ENCODE measurements at places on chromosomes 16 and 17.

GRCh38 chr17:44382917-44383316, 6.5 kb downstream of the ITGA2B start:
- no peak for DNase-seq
- H3K36me3 ChIP-seq = no peaks in the 10 kb centered on the region
- H3K4me1 ChIP-seq = peaks cover 10% of the 10 kb centered on the region
- peaks cover 37% of the 10 kb centered on the region for H3K27me3 ChIP-seq
- no peak overlapping the region for H3K4me3 ChIP-seq

- H3K27me3 ChIP-seq = no peaks in the 10 kb centered on the region
- peak overlapping the region; percentile 91 for H3K27ac ChIP-seq
- H3K4me3 ChIP-seq = no peak overlapping the region
- DNase-seq = no peak
Measured at GRCh38 chr17:76152591-76152990, 11.5 kb upstream of the FOXJ1 start.

GRCh38 chr17:78722246-78722761, 59.8 kb downstream of the CYTH1 start:
- no peak for DNase-seq
- H3K27me3 ChIP-seq = no peaks in the 10 kb centered on the region
- H3K4me3 ChIP-seq = no peak overlapping the region

GRCh38 chr17:7846765-7847661, 7.9 kb upstream of the TMEM88 start:
- no peak for DNase-seq
- H3K27ac ChIP-seq = peak overlapping the region; percentile 31
- peaks cover 34% of the 10 kb centered on the region for H3K4me1 ChIP-seq
- H3K27me3 ChIP-seq = no peaks in the 10 kb centered on the region
- peaks cover 6% of the 10 kb centered on the region for H3K36me3 ChIP-seq

GRCh38 chr17:72706396-72706981, 386.0 kb downstream of the SLC39A11 start:
- DNase-seq = no peak
- no peak overlapping the region for H3K4me3 ChIP-seq
- no peaks in the 10 kb centered on the region for H3K27me3 ChIP-seq

DNA sequence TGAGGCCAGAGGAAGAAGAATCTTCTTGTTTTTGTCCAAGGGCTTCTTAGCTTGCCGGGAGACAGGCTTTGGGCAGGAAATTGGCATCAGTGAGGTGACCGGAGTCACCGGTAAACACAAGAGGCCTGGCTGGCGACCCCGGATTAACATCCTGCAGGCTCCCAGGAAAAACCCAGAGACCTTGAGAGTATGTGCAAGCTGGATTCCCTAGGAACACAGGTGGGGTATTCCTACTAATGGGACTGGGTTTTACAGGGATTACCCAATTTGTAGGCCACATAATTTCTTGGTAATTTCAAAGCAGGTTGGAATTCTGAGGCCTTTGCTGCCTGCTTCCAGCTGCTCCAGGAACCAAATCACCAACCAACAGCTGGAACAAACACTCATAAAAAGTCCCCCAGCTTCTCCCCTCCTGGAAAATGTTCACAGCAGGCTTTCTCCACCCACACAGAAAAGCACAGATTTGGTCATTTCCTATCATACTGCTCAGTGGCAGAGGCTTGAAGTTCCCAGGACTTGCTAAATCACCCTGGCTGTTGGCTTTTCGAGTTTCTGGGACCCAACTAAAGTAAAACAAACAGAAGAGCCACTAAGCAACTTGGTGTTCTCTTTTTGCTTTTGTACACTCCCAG, 258.8 kb downstream of the IRF8 start:
- DNase-seq = no peak
- H3K36me3 ChIP-seq = peaks cover 1% of the 10 kb centered on the region
- peaks cover 12% of the 10 kb centered on the region for H3K27me3 ChIP-seq
- no peak overlapping the region for H3K4me3 ChIP-seq
- H3K4me1 ChIP-seq = peaks cover 2% of the 10 kb centered on the region
- no peak overlapping the region for H3K27ac ChIP-seq

GRCh38 chr16:65289022-65289421, 167.2 kb upstream of the CDH11 start:
- no peak overlapping the region for H3K27ac ChIP-seq
- no peaks in the 10 kb centered on the region for H3K27me3 ChIP-seq
- DNase-seq = no peak
- H3K4me1 ChIP-seq = no peaks in the 10 kb centered on the region

GRCh38 chr16:83021746-83022145, 395.0 kb downstream of the CDH13 start:
- DNase-seq = no peak
- no peaks in the 10 kb centered on the region for H3K27me3 ChIP-seq
- no peak overlapping the region for H3K4me3 ChIP-seq
- H3K4me1 ChIP-seq = no peaks in the 10 kb centered on the region
- H3K27ac ChIP-seq = no peak overlapping the region
- H3K36me3 ChIP-seq = no peaks in the 10 kb centered on the region

GRCh38 chr16:67883872-67884261, 818 bp upstream of the NRN1L start:
- no peaks in the 10 kb centered on the region for H3K27me3 ChIP-seq
- H3K27ac ChIP-seq = no peak overlapping the region
- DNase-seq = peak; percentile 69
- no peak overlapping the region for H3K4me3 ChIP-seq

- H3K27me3 ChIP-seq = no peaks in the 10 kb centered on the region
- H3K27ac ChIP-seq = peak overlapping the region; percentile 93
- no peak for DNase-seq
- peaks cover 12% of the 10 kb centered on the region for H3K36me3 ChIP-seq
Measured at GRCh38 chr16:67845291-67846062, 1.3 kb upstream of the NUTF2 start.

GRCh38 chr17:66720027-66720426, 114.9 kb upstream of the CACNG5 start:
- H3K27me3 ChIP-seq = no peaks in the 10 kb centered on the region
- peaks cover 18% of the 10 kb centered on the region for H3K36me3 ChIP-seq

GRCh38 chr16:66427871-66428681, 981 bp downstream of the BEAN1 start:
- no peak overlapping the region for H3K27ac ChIP-seq
- H3K36me3 ChIP-seq = no peaks in the 10 kb centered on the region
- DNase-seq = no peak

- no peak for DNase-seq
- H3K36me3 ChIP-seq = peaks cover 33% of the 10 kb centered on the region
- peaks cover 23% of the 10 kb centered on the region for H3K4me1 ChIP-seq
Measured at GRCh38 chr16:27390151-27390550, 11.8 kb upstream of the IL21R start.

DNA sequence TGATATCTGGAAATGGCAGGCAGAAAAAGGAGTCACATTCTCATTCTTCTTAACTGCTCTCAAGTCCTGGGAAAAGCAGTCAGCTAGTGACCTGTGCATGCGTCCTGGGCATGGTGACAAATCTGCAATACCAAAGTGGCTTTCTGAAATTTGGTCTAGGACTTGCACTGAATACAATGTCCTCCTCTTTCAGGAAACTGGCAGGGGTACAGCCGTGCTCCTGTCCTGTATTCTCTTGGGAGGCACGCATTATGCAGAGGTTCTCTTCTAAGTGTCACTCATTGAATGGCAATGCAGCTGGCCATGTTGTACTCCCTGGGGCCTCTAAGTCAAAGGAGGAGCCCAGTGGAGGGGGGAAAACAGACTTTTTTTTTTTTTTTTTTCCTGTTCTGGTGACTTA, 10.6 kb downstream of the PHF12 start:
- H3K4me1 ChIP-seq = peaks cover 81% of the 10 kb centered on the region
- H3K36me3 ChIP-seq = peaks cover 64% of the 10 kb centered on the region
- DNase-seq = no peak

- no peak overlapping the region for H3K4me3 ChIP-seq
- no peaks in the 10 kb centered on the region for H3K36me3 ChIP-seq
- H3K4me1 ChIP-seq = no peaks in the 10 kb centered on the region
- peaks cover 2% of the 10 kb centered on the region for H3K27me3 ChIP-seq
Measured at GRCh38 chr17:10439816-10440215, 18.1 kb upstream of the MYH8 start.

DNA sequence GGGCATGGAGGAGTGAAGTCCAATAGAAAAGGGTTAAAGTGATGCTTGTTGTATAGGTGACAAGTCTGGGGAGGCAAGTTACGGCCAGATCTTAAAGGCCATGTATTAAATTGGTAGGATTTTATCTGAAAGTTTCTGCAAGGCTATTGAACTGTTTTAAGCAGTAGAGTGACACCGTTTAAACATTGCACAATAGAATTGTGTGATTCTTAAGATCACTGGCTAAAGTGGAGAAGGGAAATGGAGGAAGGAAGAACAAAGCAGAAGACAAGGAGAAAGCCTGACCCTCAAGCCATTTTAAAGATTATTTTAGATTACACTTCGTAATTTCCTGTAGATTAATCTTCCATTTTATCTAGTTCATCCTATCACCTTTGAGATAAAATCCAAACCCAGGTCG, 5.6 kb upstream of the MPHOSPH6 start:
- no peak overlapping the region for H3K27ac ChIP-seq
- H3K4me3 ChIP-seq = no peak overlapping the region
- H3K27me3 ChIP-seq = peaks cover 55% of the 10 kb centered on the region
- H3K36me3 ChIP-seq = no peaks in the 10 kb centered on the region
- H3K4me1 ChIP-seq = peaks cover under 1% of the 10 kb centered on the region

DNA sequence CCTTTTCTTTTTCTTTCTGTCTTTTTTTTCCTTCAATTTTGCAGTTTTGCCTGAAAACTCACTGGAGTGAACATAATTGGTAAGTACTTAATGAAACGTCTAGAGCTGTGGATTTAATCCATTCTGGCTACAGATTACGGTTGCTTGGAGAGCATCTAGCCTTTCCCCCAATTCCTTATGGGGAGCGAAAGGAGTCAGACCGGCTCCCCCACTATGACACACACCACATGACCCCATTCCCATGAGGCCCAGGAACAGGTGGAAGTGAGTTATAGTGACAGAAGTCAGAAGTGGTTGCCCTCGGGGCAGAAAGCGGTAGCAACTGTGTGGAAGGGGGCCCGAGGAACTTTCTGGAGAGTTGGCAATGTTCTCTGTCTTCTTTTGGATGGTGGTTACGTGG, 41.2 kb downstream of the EMP2 start:
- H3K27me3 ChIP-seq = no peaks in the 10 kb centered on the region
- no peak overlapping the region for H3K27ac ChIP-seq
- DNase-seq = no peak
- H3K36me3 ChIP-seq = no peaks in the 10 kb centered on the region
- no peaks in the 10 kb centered on the region for H3K4me1 ChIP-seq
- H3K4me3 ChIP-seq = no peak overlapping the region

- H3K27ac ChIP-seq = no peak overlapping the region
- H3K27me3 ChIP-seq = no peaks in the 10 kb centered on the region
- no peaks in the 10 kb centered on the region for H3K36me3 ChIP-seq
- DNase-seq = no peak
- no peaks in the 10 kb centered on the region for H3K4me1 ChIP-seq
- no peak overlapping the region for H3K4me3 ChIP-seq
Measured at GRCh38 chr17:34716291-34716690, 136.9 kb downstream of the TMEM132E start.

GRCh38 chr16:82070656-82071369, 35.8 kb downstream of the HSD17B2 start:
- no peaks in the 10 kb centered on the region for H3K4me1 ChIP-seq
- peaks cover 14% of the 10 kb centered on the region for H3K27me3 ChIP-seq
- no peaks in the 10 kb centered on the region for H3K36me3 ChIP-seq

DNA sequence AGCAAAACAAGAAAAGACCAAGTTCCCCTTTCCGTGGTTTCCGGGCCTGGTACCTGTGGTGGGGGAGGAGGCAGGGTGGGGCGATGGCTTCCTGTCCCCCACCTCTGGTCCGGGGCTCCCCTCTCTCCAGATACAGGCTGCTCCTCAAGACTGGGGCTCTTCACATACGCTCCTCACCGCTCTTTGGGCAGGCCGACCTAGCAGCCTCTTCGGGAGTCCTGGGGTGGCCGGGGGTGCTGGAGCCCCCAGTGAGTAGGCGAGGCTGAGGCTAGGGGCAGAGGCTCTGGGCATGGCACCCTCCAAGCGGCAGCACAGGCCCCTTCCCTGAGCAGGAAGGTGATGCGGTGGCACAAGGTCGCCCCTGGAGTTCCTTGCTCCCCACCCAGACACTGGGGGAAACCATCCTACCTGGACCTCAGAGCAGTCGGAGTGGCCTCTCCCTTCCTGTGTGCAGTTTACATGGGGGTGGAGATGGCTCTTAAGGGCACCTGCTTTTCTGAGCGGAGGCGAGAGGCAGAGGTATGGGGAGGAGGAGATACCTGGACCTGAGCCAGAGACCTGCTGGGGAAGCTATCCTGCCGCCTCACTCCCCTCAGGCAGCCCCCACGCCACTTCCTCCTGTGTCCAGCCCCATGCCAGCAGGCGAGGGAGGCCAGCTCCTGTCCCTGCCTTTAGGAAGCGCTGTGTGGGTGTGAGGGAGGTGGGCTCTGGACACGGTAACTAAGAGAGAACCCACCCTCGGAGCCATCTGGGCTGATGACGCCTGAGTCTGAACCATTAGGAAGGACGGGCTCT, 891 bp downstream of the CORO1A start:
- H3K4me1 ChIP-seq = peaks cover 25% of the 10 kb centered on the region
- DNase-seq = peak; percentile 93
- peak overlapping the region; percentile 97 for H3K27ac ChIP-seq
- H3K36me3 ChIP-seq = peaks cover 44% of the 10 kb centered on the region
- peak overlapping the region; percentile 99 for H3K4me3 ChIP-seq

GRCh38 chr17:19281161-19281560, 44.0 kb downstream of the EPN2 start:
- no peaks in the 10 kb centered on the region for H3K27me3 ChIP-seq
- peaks cover 16% of the 10 kb centered on the region for H3K4me1 ChIP-seq
- H3K27ac ChIP-seq = no peak overlapping the region
- H3K36me3 ChIP-seq = no peaks in the 10 kb centered on the region

DNA sequence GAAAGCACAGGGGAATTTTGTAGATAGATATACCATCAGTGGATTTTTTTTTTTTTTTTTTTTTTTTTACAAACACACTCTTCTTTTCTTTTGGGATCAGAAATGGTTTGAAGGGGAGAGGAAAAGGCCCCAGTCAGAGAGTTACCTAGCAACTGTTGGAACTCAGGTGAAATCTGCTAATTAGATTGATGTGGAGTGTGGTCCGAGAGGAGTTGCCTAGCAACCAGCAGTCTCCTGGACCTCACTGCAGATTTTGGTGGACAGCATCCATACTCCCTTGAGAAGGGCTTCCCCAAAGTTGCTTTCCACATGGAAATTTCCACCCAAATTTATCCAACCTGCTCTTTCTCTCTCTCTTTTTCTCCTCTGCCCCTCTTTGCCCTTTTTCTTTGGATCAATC, 165.4 kb downstream of the UTP18 start:
- no peaks in the 10 kb centered on the region for H3K27me3 ChIP-seq
- H3K4me1 ChIP-seq = peaks cover 45% of the 10 kb centered on the region
- H3K4me3 ChIP-seq = no peak overlapping the region
- peaks cover 9% of the 10 kb centered on the region for H3K36me3 ChIP-seq
